Bronchial epithelial cell (primary cell): ENCODE measurements at places on chromosomes 3 and 15. TPM values are rescaled to one million over a fixed set of nuclear protein-coding genes. Genes with fewer than 3 reads are reported as not detected.

Gene KBTBD13
- total RNA-seq = not detected in 2 replicates

GRCh38 chr15:70098461-70099166 lies 897 bp upstream of the TLE3 start:
- DNase-seq = no peak

DNA sequence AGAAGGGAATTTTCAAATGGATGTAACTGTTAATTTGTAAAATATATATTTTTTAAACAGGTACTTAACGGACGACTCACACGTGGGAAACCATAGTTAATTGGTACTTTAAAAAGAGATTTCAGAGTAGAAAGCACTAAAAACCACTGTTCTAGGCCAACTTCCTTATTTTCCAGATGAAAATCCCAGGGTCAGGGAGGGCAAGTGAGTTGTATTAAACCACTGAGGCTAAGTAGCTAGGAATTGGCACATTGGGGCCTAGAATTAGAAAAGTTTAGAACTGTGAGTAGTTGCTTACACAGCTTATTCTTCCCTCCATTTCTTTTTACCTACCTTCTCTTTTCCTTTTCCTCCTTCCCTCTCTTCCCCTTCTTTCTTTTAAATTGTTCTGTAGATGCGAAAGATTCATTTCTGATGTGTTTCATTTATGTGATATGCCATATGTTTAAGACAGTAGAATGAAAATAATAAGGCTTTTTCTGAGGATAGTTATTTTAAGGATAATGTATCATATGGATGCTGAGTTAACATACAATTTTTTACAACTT lies 4.1 kb upstream of the UTS2B start:
- no peak for DNase-seq

Gene ZPLD1
- total RNA-seq = 2.6 and 3.9 TPM in 2 replicates

Gene DNAJA4
- 11.1 and 26.5 TPM in 2 replicates for total RNA-seq

GRCh38 chr15:97143592-97144376 lies 813.3 kb downstream of the NR2F2 start:
- DNase-seq = no peak
